CD4-positive, alpha-beta T cell treated with Interleukin-4 for 4 hours (primary cell): ENCODE measurements at places on chromosomes 6 and 20.

- DNase-seq = no peak
Measured at GRCh38 chr6:135188718-135189117, 7.6 kb downstream of the MYB start.

DNA sequence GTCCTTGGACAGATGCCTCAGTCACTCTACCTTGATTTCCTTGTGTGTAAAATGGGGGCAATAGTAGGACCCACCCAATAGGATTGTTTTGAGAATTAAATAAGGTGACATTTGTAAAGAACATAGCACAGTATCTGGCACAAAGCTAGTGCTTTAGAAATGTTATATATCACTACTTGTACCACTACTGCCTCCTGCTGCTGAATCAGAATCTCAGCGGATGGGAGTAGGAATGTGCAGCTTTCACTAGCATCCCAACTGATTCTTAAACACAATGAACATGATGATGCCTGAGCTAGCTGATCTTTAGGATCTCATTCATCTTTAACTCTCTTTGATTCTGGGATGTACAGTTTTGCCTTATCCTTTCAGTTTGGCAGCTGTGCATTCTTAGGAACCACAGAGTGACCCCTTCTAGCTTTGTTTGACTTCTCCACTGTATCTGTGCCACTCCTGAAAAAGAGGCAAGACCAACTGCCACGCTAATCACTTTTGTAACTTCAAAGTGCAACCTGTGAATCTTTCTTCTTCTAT is 7.2 kb downstream of the PBOV1 start:
- DNase-seq = no peak

- no peak for DNase-seq
Measured at GRCh38 chr20:40489886-40490285, 199.2 kb downstream of the MAFB start.

GRCh38 chr6:135522965-135523692 is 25.6 kb upstream of the AHI1 start:
- no peak for DNase-seq
